Psoas muscle (tissue), 8 donors: ENCODE measurements at places on chromosomes 6 and 20. TPM values are rescaled to one million over a fixed set of nuclear protein-coding genes. Genes with fewer than 3 reads are reported as not detected.

DNA sequence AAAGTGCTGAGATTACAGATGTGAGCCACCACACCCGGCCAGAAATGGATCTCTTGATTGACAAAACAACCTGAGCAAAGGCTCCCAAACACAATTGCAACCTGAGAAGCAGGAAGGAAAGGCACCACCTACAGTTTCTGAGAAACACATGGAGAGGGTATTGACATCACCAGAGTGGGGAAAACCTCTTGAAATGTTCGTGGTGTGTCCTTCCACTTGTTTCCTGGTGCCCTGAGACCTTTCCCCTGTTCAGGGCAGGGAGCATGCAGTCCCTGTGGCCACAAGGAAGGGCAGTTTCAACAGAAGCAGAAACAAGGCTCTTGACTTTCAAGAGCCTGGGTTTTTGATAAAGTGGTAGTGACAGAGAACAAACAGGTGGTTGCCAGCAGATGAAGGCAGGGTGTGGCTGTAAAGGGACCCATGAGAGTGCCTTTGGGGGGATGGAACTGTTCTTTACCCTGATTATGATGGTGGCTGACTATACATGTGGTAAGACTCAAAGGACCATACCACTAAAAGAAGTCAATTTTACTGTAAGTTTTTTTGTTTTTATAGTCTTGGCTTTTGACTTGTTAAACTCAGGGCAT lies 3.2 kb upstream of the BPIFA1 start:
- no peak for DNase-seq

DNA sequence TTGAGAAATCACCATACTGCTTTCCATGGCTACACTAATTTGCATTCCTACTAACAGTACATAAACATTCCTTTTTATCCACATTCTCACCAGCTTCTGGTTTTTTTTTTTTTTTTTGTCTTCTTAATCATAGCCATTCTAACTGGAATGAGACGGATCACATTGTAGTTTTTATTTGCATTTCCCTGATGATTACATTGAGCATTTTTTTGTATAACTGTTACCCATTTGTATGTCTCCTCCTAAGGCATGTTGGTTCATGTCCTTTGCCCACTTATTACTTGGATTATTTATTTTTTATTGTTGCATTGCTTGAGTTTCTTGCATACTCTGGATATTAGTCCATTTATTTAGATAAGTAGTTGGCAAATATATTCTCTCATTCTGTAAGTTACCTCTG lies 258.0 kb downstream of the MEI4 start:
- DNase-seq, result no peak

DNA sequence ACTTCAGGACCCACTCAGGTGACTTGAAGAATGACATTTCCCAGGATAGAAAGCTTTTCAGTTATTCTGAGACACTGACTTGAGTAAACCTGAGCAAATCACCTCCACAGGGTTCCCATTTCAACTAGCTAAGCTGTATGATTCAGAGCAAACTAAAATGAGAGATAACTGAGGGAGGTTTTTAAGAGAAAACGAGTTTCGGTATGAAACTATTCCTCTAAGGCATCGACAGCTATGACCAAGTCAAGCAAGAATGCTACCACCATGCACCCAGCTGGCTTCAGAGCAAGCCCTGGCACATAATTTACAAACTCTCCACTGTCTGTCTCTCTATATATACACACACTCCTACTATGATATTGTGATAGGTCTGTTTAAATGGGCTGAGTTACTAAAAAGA lies 75.4 kb downstream of the PERP start:
- no peak for DNase-seq

DNA sequence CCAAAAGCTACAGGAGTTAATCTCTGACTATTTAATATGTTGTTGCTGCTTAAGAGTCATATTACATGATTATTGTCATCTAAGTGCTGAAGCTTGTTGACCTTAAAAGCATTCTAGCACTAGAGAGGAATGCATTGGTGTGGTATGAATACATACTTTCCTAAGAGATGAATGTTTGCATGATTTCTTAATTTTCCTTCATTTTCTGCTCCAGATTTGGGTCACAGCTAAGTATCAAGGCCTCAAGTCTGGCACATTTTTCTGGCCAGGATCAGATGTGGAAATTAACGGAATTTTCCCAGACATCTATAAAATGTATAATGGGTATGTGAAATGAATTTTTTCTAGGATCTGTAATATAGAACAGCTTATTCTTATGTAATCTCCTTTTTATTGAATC lies 53.6 kb downstream of the ENPP1 start:
- DNase-seq, result no peak

- DNase-seq, result no peak
Measured at GRCh38 chr20:10660661-10661060, 13.1 kb downstream of the JAG1 start.

GRCh38 chr20:15387228-15387627 lies 1049.8 kb upstream of the FLRT3 start:
- no peak for DNase-seq

- DNase-seq, result no peak
Measured at GRCh38 chr6:14142063-14142450, 24.5 kb downstream of the CD83 start.

DNA sequence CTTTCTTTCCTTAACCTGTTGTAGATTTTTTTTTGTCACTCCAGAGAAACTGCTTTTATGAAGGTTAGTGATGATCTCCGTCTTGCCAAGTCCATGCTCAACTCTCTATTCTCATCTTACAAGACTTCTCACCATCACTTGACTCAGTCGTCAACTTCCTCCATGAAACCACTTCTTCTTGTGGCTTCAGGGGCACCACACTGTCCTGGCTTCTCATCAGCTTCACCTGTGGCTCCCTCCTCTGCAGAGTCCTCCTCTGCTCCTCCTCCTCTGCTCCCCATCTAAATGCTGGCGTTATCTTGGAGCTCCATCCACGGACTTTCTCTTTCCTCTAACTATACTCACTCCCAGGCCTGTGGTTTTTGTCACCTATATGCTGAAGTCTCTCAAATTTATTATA lies 187.5 kb downstream of the BACH2 start:
- no peak for DNase-seq

DNA sequence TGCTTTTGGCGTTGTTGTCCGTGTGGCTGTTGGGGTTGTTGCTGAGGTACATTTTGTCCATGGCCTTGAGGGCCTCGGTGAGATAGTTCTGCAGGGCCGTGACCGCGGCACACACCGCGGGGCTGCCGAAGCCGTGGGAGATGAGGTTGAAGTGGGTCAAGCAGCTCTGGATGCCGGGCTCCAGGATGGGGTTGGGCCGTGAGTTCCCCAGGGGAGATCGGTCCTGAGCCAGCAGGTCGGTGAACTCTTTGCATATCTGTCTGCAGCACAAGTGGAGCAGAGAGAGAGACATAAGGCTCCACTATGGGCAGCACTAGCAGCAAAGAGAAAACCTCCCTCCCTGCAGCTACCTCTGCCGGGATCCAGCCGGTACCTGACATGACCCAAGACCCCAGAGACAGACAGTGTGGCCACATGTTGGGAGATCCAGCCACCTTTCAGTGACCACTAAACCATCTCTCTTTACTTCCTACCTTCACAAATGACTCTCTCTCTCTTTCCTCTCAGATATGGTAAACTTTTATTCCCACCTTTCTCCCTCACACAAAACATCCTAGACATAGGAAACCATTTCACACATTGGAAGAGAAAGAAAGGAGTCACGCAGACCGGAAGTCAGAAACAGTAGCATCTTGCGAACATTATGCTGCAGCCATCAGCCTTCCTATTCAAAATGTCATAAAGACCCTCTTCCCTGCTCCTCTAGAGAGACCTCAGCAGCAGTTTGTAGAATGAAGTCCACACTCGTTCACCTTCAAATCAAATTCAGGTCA lies 16.2 kb downstream of the TFAP2A start:
- no peak for DNase-seq

DNA sequence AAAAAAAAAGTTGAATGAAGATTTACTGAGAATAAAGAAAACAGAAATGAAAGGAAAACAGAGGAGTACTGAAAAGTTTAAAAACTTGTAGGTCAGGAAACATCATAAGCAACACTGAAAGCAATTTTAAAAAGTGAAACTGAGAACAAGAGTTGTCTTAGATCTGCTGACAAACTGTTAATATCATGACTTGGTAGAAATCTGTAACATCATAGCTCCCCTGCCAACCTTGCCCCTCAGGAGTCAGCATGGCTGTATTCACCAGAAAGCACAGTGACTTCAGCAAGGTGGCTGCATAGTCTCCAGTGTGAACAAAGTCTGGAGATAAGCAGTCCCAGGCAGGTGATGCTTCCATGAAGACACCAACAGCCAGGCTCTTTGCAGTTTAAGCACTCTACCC lies 5.3 kb downstream of the NAA20 start:
- no peak for DNase-seq

DNA sequence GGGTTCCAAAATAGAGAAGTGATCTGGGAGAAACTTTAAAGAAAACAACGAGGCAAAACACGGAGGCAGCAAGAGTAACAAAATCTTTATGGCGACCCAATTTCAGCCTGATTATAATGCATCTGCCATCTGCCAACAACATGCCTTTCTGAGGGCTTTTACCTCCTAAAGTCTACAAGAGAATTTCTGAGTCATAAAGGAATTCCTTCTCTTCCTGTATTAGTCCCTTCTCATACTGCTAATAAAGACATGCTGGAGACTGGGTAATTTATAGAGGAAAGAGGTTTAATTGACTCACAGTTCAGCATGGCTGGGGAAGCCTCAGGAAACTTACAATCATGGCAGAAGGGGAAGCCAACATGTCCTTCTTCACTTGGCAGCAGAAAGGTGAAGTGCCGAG lies 226.6 kb downstream of the HACE1 start:
- no peak for DNase-seq

The CYP24A1 gene
- polyA plus RNA-seq, result not detected

The AK9 gene
- polyA plus RNA-seq, result 2.0 TPM

The TENT5A gene
- polyA plus RNA-seq, result 1.8 TPM

The PDCD2 gene
- 52.7 TPM for polyA plus RNA-seq
